ENCODE measurements at places on chromosomes 3 and 15.

DNA sequence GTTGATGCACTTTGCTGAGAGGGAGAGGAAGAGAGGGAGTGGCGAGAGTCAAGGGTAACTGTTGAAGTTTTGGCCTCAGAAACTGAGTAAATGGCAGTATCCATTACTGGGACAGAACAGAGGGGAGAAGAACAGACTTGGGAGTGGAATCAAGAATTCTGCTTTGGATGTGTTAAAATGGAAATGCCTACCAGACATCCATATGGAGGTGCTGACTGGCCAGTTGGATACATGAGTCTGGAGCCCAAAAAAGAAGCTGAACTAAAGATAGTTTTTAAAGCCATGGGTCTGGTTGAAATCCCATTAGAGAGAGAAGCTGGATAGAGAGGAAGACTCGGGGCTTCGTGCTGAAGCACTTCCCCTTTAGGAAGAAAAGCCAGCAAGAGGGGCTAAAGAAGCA, 35.9 kb upstream of the NSMCE3 start:
- DNase-seq, result no peak

DNA sequence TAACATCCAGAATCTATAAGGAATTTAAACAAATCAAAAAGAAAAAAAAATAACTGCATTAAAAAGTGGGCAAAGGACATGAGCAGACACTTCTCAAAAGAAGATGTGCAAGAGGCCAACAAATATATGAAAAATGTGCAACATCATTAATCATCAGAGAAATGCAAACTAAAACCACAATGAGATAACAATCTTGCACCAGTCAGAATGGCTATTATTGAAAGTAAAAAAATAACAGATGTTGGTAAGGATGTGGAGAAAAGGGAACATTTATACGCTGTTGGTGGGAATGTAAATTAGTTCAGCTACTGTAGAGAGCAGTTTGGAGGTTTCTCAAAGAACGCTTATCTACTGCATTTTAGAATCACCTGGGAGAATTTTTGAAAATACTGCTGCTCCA, 186.1 kb downstream of the OTOL1 start:
- no peak for DNase-seq

- no peak for DNase-seq
Measured at GRCh38 chr15:79430901-79431635, 1.1 kb upstream of the MINAR1 start.

DNA sequence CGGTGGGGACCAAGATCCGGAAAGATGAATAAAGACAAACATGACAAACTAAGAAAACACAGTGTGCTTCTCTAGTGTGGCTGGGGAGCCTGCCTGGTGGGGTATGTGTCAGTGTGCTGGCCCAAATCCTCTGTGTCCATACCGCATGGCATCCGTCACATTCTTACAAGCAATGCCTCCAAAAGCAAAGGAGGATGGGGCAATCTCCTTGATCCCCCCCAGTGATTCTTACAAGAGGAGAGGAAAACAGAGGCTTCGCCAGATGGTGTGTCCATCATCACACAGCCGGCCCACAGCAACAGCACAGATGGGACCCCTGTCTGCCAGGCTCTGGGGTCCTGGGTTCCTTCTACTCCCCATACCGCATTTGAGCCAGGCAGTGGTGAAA, 558 bp upstream of the IL17RC start:
- DNase-seq, result no peak

- DNase-seq, result no peak
Measured at GRCh38 chr15:91075739-91076138, 24.3 kb upstream of the SV2B start.

DNA sequence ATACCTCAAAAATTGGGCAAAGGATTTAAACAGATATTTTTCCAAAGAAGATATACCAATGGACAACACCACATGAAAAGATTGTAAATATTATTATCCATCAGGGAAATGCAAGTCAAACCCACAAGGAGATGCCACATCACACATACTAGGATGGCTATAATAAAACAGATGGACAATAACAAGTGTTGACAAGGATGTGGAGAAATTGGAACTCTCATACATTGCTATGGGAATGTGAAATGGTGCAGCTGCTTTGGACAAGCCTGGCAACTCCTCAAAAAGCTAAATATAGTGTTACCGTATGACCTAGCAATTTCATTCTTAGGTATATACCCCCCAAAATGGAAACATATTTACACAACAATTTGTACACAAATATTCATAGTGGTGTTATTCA, 59.3 kb downstream of the PPCDC start:
- DNase-seq, result no peak

DNA sequence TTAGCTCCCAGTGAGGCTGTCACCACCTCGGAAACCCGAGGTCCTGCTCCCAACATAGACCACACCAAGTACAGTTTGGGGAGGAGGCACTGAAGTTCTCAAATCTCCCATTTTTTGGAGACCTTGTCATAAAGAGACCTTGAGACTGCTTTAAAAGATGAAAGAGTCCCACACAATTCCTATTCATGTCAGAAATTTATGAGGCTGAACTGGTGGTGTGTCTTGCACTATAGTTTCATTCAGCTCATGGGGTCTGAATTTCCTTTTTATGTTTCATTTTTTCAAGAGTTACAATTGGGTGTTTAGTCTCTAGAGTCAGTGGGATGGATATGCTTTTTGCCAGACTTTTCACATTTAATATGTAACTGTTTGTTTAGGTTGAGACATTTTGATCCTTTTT, 318.1 kb upstream of the LRRFIP2 start:
- no peak for DNase-seq

DNA sequence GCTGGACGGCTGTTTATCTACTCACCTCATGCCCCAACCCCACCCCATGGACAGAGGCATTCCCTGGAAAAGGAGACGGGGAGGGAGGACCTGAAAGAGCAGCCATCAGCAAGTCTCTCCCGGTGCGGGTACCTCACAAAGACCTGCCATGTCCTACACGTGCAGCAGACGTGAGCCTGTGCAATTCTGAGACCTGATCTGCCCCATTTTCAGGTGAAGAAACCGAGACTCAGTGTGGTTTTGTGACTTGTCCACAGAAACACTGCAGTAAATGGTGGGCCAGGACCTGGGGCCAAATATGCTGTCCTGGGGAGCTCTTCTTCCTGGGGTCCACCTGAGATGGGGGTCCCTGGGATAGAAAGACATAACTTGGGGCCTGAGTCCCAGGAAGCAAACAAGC, 137.0 kb upstream of the LINGO1 start:
- DNase-seq, result no peak

Measured in CD4-positive, alpha-beta T cell treated with Interleukin-4 for 1 hour (primary cell).